ENCODE measurements at places on chromosomes 4 and X. TPM values are rescaled to one million over a fixed set of nuclear protein-coding genes. Genes with fewer than 3 reads are reported as not detected.

PALLD gene
- not detected for total RNA-seq

RAB40A gene
- 0.11 TPM for total RNA-seq

- DNase-seq = no peak
These were observed 191.6 kb upstream of the ANKRD50 start for GRCh38 chr4:124903995-124904722.

LRIT3 gene
- total RNA-seq = 0.33 TPM

GRCh38 chr4:12723849-12724447 lies 760.2 kb downstream of the RAB28 start:
- no peak for DNase-seq

- DNase-seq = peak; percentile 38
These were observed 45.0 kb downstream of the CRLF2 start for GRCh38 chrX:1167466-1167865.

GRCh38 chr4:145179281-145179860 lies 1.0 kb downstream of the OTUD4 start:
- DNase-seq = peak; percentile 77

DNA sequence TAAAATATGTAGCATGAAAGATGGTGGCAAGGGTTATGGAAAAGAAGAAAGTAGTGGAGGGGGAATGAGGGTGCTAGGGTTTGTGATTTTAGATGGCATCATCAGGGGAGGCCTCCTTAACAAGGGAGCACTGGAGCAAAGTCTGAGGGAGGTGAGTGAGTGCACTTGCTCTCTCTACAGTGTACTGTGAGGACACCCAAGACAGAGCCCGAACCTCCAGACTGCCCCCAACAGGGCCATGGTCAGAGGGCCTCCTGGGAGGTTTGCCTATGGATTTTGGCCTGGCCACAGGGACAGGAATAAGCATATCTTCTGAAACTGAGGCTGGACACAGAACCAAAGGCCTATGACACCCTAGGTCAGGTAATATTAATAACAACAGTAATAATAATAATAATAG lies 21.4 kb upstream of the PJA1 start:
- no peak for DNase-seq

MAP3K15 gene
- total RNA-seq = not detected

DNA sequence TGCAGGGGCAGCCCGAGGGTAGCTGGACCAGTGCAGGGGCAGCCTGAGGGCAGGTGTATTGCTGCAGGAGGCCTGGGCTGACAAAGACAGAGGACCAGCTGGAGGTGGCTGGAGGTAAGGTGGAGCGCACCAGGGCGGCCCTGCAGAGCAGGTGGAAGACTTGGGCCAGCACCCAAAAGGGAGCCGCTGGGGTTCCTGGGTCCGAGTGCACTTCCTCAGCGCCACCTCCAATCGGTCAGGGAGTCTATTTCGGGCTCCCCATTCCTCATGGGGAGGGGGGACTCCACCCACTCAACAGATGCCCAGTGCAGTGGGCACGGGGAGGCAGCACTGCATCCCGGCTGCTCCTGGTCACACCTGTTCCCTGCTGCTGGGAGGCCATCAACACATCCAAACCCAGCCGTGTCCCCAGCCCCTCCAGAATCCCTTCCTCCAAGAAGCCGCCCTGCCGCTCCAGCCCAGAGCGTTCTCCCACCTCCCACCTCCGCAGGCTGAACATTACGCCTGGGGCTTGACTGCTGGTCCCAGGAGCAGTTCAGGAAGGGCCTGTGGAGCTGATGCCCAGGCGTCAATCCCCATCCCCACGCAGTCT lies 1.5 kb downstream of the LRPAP1 start:
- DNase-seq = no peak

- DNase-seq = no peak
These were observed 61.6 kb upstream of the NOCT start for GRCh38 chr4:138953961-138954371.

MAGEE2 gene
- total RNA-seq = not detected

DNA sequence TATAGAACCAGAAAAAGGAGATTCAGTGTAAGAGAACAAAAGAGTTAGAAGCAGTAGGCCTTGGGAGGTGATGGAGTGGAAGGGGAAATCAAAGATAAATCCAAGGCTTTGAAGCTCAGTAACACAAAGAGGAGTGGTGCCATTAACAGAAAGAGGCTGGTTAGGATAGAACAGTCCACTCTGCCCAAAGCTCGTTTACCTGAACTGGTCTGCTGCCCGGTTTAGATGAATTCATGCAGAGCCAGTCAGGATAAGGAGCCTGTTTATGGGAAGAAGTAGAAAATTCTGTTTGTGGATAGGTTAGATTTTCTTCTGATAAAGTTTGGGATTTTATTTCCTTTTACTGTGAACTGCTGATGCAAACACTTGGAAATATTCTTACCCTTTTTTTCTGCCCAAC lies 80.6 kb downstream of the HMGB2 start:
- DNase-seq = no peak

CFI gene
- total RNA-seq = not detected

HTR2C gene
- not detected for total RNA-seq

- DNase-seq = no peak
These were observed 203.1 kb downstream of the BCOR start for GRCh38 chrX:39894683-39895082.

DNA sequence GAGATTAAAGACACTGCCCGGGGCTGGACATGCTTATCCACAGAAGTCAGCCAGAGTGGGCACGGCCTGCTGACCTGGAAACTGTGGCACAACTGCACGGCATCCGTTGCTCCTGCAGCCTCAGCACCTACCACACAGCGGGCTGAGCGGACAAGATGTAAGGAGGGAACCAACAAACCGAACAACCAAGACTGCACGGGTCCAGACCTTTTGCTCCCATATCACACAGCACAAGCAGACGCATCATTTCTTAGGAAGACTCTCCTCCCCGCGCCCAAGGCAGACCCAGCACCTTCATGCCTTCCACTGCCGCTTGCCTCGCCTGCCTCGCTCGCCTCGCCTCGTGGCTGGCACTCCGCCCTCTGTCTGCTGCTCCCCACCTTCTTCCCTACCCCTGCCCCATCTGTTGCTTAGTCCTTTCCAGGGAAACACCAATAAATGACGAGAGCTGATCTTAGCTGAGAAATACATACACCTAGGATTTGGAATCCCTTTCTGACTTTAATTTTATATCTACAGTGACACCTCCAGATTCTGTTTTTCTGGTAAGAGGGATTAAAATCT lies 79.0 kb downstream of the AFAP1 start:
- DNase-seq = no peak

GRCh38 chr4:7971159-7971631 lies 31.5 kb upstream of the AFAP1 start:
- DNase-seq = no peak

RHOH gene
- 198 TPM for total RNA-seq

DNA sequence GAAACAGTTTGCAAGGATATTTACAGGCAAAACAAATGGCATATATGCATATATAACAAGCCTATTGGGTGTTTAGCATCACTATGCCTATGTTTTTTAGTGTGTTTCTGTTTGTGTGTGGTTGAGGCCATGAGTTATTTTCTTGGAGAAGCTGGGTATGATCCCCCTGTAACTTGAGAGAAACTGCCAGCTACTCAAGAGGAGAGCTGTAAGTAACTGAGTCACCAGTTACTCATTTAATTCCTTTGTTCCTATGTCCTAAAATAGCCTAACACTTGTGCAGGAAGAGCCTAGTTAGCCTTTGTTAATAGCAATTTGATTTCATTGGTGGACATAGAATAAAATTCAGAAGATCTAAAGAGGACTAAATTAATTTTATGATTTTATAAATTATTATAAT lies 79.1 kb downstream of the PWWP3B start:
- no peak for DNase-seq

- no peak for DNase-seq
These were observed 14.6 kb downstream of the HDX start for GRCh38 chrX:84487365-84488353.

LARP1B gene
- total RNA-seq = 19.1 TPM

GAB3 gene
- 15.6 TPM for total RNA-seq

- DNase-seq = no peak
These were observed 1.2 kb downstream of the BCORL1 start for GRCh38 chrX:129983575-129984110.

VEGFD gene
- not detected for total RNA-seq

DNA sequence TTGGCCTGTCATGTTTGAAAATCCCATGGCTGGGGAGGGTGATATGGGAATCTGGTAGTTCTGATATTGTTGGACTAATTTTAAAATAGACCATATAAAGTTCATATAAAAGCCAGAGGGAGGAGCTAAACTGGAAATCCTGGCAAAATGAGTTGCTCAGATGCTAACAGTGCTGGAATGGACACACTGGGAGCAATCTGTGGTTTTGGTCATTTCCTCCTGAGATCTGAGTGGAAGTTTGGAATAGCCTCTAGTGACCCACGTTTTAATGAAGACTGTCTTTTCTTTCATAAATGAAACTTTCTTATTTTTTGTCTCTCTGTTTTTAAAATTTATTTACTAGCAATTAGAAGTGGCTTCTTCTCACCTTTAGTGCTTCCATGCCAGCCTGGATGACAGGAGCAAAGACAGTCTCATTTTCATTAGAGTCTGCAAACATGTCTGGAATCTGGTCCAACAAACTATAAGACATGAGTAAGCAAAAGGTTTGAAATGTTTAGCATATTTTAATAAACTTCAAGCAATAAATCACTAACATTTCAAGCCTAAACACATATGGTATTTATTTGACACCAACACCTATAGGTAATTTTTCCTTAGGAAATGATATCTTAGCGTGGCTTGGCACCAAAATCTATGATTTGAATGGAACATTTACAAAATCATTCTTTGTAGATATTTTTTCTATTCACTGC lies 66.6 kb downstream of the METTL14 start:
- DNase-seq = no peak

- DNase-seq = peak; percentile 55
These were observed at the start of gene RAB33A for GRCh38 chrX:130171446-130172126. RAB33A (plus strand) TSS chrX:130171962; CDS start chrX:130172063, 101 bp downstream.

ABLIM2 gene
- total RNA-seq = 6.2 TPM

GRCh38 chrX:19030805-19031204 lies 46.9 kb upstream of the PHKA2 start:
- no peak for DNase-seq

All from CD4-positive, alpha-beta memory T cell (primary cell).